ENCODE measurements at places on chromosomes 4 and X.

DNA sequence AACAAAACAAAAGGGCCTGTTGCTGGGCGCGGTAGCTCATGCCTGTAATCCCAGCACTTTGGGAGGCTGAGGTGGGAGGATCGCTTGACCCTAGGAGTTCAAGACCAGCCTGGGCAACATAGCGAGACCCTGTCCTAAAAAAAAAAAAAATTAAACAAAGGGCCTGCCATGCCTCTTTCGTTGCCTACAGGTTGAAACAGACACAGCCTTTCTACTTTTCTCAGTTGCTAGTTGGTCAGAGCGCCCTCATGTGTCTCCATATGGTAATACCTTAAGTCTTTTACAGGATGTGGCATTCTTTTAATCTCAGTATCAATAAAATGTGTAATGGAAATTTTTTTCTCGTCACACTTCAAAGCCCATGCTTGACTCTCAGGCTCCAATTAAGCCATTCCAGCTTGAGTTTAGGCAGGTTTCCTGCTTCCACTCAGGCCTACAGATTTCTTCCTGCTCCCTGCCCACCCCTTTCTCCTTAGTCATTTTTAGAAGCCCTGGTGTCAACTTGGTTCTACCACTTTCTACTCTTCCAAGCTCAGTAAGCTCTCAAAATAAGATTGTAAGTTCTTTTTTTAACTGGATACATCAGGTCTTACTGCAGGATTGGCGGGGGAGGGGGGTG lies 4.6 kb upstream of the SOWAHD start:
- peak; percentile 62 for DNase-seq

DNA sequence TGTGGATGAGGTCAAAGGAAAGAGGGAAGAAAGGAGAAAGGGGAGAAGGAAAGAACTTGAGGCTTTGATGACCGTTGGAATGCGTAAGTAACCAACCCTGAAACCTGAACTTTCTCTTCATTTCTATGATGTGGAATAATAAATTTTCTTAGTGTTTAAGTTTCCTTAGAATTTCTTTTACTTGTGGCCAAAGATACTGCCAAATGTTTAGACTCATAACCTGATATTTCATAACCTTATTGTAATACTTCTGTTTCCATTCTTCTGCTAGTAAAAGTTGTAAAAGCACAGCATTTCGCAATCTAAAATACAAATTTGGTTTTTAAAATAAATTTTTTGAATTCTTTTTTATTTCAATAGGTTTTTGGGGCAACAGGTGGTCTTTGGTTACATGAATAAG lies 258.5 kb upstream of the GIMD1 start:
- DNase-seq: no peak

DNA sequence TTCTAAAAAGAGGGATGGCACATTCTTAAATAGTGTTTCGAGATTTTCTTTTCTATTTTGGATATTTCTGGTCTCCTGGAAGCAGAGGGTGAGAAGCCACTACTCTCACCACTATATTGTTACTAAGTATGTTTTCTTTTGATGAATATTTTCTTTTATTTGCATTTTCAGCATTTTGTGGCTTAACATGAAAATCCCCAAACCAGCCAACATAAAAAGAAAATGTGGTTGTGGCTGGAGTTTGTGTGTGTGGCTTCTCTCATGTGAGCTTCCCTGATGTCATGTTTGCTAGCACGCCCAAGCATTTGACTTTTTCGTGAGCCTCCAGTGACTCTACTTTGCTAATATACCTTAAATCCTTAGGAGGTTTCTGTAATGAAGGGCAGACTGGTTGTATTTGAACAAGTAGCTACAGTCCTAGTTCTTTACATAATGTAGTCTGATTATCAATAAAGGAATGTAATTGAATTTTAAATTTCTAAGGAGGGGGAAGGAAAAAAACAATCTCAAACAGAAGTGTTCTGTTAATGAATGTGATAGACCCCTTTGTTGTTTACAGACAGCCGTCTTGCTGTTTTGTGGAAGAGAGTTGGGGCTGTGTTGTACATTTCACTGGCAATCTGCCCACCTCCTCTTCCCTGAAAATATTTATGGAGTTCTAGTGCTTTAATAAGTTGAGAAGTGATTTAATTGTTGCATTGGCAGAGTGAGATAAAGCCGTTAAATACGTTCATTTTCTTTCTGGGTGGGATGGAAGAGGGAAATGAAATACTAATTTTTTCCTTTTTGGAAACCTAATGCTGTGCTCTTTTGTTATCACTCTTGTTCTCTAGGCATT lies 114.6 kb downstream of the ARHGAP10 start:
- peak; percentile 29 for DNase-seq

GRCh38 chrX:45621376-45622041 lies 420.8 kb upstream of the DIPK2B start:
- no peak for DNase-seq

- no peak for DNase-seq
These were observed 79.2 kb downstream of the FBXL5 start for GRCh38 chr4:15575966-15576365.

DNA sequence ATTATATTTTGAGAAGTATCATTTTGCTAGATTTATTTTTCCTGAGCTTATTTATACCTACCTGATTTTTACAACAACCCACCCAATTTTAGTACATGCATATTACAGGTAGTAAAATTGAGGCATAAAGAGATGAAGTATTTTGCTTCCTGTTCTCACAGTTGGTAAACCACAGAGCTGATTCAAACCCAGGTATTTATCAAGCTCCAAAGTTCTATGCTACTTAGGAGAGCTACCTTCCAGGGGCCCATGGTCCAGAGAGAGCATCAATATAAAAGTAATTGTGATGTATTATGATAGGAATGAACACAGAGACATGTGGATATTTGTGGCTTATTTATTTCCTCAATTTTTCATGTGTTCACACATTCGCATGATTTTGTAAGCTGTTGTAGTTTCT lies 20.2 kb upstream of the GBA3 start:
- no peak for DNase-seq

GRCh38 chr4:159175085-159175988 lies 72.5 kb downstream of the RAPGEF2 start:
- DNase-seq: peak; percentile 75

DNA sequence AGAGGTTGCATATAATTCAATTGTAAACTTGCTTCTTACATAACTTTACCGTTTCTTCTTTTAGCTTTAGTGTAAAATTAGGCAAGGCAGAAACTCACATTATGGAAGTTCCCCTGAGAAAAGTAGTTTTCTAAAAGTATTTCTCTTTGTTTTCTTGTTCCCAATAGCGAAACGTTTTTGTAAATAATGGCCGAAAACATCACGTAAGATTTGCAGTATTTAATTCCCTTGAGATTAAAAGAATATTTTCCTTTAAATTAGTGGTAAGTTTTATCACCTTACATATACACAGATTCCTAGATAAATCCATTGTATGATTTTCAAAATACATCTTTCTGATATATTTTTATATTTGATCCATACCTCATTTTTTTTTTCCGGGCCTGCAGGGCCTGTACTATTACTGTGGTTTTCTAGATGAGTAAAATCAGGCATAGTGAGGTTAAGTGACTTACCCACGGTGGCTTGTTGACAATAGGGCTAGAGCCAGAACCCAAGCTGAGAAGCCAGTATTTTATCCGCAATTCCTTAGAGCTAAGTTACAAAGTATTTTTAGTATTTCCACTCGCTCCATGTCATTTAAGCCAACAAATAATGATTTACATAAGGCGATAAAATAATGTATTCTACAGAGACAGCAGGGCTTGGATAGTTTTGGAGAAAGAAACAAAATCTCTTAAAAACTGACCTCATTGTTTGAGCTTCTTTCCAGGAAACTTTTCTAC lies 82.2 kb upstream of the VEGFC start:
- no peak for DNase-seq

GRCh38 chrX:18542131-18542530 lies 116.7 kb downstream of the CDKL5 start:
- DNase-seq: no peak

GRCh38 chr4:138650495-138650894 lies 365.1 kb upstream of the NOCT start:
- DNase-seq: no peak

DNA sequence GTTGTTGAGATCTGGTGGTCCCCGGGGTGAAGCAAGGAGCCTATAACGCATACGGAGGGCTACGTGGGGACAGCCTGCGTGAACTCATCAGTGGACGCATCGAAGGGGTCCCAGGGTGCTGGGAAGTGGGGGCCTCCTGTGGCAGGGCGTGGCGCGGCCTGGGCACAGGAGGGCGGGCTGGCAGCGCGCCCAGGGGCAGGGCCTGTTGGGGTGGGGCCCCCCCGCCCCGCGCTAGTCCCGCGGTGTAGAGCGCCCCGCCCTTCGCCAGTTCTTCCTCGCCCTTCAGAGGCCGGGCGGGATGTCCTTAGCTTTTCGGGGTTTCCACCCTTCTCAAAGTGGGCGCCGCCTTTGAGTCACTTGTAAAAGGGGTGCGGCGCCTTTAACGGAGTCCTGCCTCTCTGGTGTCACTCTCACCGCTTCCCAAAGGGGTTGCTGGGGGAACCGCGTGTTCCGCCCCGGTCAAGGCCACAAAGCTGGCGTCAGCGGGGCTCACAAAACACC lies 632 bp downstream of the PLP2 start:
- peak; percentile 80 for DNase-seq

- no peak for DNase-seq
These were observed 15.3 kb downstream of the KLHL2 start for GRCh38 chr4:165222651-165222994.

DNA sequence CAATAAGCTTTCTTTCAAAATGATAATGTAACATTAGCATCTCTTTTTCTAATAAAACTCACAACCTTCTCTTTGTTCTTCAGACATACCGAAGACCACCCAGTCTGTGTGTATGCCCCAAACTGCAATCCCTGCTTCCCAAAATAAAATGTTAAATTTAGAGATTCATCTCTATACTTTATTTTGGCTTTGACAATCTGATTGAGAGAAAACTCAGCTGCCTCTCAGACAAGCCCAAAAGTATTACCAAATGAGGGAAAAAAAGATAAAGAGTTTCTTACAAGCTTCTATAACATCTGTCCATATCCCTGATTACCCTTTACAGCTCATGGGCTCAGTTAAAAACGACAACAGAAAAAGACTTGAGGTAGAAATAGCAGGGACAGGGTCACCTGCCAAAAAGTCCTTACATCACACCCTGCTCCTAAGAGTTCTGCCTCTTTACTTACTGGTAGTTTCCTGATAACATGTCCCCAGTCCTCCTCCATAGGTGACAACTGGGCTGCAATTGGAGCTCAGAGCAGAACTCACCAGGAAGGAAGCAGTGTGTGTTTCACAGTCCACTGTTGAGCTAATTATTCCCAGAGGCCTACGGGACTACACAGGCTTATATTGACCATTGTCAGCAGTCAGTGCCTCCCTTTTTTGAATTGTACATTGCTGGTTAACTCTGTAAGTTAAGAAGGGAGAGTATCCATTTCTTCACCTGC lies 70.9 kb upstream of the FAM9C start:
- DNase-seq: no peak

DNA sequence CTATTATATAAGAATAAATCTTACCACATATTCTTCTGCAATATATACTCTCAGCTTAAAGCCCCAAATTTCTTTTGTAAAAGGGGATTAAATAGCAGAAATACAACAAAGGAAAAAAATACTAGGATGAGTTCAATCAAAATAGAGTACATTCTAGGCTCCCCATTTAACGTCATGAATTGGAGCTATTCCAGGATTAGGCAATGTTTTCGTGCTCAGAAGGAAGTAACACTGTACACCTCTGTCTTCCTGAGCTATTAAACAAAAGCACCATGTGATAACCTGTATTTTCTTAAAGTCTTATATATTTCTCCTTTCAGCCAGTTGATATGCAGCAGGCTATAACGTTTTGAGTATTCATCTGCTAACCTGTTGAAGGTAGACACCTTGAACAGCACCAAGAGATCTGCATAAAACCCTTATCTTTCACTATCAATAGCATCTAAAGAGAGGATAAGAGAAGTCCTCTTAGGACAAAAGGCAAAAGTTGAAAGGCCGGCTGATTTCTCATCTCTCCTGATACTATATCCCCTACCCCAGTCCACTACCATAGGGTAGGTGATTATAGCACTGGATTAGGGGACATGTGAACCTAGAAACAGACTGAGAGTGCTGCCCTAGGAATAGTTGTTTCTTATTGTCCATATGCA lies 31.5 kb downstream of the TEC start:
- no peak for DNase-seq

- no peak for DNase-seq
These were observed 124.9 kb upstream of the GUCY1A1 start for GRCh38 chr4:155541716-155542115.

- peak; percentile 49 for DNase-seq
These were observed 15.6 kb upstream of the BBS12 start for GRCh38 chr4:122716825-122717448.

- DNase-seq: no peak
These were observed 578 bp upstream of the SEL1L3 start for GRCh38 chr4:25863347-25863784.

DNA sequence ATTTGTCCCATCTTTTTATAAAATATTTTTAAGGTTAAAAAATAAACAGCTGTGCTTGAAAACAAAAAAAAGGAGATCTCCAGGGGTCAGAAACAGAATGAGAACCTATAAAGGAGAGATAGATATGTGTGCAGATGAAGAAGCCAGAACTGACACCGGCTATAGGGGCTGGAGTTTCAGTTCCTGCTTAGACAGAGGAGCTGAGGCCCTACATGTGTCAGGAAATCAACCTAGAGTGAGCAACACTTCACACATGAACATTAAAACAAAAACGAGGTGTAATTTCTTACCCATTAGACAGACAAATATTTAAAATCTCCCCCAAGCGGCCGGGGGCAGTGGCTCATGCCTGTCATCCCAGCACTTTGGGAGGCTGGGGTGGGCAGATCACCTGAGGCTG lies 17.8 kb upstream of the HUWE1 start:
- DNase-seq: no peak

DNA sequence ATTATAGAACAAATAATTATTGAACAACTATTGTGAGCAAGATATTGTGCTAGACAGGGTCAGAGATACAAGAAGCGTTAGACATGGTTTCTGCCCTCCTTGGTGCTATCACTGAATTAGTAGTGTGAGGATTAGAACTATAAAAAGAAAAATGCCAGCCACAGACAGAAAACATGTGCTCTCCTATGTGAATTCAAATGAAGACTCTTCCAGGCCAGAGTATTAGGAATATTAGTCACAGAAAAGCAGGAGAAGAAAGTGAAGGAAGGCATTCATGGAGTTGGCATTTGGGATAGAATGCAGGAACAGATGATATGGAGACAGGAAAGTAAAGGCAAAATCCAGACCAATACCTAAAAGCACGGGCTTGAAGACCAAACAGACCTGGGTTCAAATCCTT lies 179.6 kb upstream of the TENM3 start:
- no peak for DNase-seq

DNA sequence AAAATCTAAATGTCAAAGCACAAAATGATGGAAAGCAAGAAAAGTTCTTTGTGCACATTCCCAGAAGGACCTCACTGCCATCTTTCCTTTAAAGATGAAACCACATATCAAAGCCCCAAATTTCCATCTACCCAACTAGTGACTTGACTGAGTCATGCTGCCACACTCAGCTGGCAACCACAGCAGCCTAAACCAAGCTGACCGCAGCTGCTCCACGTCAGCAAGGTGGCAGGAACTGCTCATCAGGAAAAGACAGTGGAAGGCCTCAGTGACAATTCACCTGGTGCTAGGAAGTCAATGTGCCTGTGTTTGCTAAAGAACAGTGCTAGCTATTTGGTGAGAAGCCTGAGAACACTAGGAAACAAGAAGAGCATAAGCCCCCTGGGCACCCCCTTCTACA lies 26.1 kb downstream of the ACOX3 start:
- DNase-seq: peak; percentile 48

- no peak for DNase-seq
These were observed 315.4 kb downstream of the DCAF12L2 start for GRCh38 chrX:125850693-125851092.

Data from CD4-positive, alpha-beta T cell treated with Interleukin-1 beta for 1 hour (primary cell).